ENCODE measurements at places on chromosomes 13 and 19.

- no peak for DNase-seq
Observed at GRCh38 chr19:55379174-55379573, 2.5 kb downstream of the TMEM190 start.

- no peak for DNase-seq
Observed at GRCh38 chr13:62171697-62172096, 756.0 kb upstream of the PCDH20 start.

DNA sequence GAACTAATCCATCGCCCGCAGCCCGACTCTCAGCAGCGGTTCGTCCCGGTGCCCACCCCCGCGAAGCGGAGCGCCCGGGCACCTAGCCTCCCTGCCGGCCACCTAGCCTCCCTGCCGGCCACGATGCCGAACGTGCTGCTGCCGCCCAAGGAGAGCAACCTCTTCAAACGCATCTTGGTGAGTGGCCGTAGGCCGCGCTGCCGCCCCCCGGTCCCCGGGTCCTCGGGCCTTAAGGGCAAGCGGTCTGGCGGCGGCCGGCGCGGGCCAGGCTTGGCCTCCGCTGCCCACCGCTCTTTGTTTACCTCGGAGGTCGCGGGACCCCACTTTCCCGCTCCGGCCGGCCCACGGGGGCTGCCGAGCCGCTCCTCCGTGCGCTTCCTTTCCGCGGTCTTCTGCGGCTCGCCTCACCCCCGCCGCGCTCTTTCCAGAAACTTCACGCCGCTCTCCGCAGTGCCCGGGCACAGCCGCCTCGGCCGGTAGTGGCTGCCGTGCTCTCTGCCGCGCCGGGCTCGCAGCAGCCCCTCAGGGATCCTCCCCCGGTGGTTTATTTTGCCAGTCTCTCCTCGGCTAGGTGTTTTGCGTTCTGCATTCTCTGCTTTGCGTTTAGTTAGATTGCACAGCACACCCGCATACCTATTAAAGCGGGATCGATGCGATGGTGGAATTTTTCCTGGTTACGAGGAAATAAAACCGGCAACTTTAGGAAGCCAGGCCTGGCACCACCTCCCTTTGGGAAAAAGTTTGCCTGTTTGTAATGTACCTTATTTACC is 524 bp downstream of the NAA16 start:
- DNase-seq: peak; percentile 67

DNA sequence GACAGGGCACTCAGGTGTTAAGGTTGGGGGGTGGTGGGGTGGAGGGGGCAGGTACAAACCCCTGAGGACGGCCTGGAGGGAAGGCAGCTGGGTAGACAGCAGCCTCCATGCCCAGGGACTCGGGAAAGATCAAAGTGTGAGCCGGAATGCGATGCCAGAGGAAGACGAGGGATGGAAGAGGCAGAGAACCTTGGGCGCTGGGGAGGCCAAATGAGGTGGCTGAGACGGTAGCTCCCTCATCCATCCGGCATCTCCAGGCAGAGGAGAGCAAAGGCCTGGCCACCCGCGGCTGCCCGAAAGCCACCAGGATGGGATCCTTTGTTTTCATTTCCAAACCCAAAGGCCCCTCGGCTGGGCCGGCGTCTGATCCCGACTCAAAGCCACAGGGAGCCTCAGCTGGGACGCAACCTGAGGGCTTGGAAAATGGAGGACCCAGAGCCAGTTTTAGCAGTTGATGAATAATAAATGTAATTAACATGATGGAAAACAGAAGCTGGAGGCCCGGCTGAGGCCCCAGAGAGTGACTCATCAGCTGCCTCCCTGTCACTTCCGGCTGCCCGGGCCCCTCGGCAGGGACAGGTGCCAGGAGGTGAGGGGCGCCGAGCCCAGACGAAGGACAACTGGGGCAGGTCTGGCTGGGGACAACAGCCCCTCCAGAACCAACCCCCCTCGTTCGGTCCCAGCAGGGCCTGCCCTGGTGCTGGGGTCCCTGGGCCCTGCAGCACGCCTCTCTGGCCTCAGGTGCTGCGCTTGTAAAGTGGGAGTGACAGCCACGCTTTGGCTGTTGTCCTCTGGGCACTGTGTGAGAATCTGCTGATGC is 61.6 kb downstream of the CEBPG start:
- DNase-seq: no peak

All from activated CD4-positive, alpha-beta memory T cell treated with anti-CD3 and anti-CD28 coated beads for 36 hours (primary cell).